ENCODE measurements at places on chromosomes 4 and X.

GRCh38 chrX:109440475-109440874, 41.4 kb downstream of the GUCY2F start:
- no peak for DNase-seq

DNA sequence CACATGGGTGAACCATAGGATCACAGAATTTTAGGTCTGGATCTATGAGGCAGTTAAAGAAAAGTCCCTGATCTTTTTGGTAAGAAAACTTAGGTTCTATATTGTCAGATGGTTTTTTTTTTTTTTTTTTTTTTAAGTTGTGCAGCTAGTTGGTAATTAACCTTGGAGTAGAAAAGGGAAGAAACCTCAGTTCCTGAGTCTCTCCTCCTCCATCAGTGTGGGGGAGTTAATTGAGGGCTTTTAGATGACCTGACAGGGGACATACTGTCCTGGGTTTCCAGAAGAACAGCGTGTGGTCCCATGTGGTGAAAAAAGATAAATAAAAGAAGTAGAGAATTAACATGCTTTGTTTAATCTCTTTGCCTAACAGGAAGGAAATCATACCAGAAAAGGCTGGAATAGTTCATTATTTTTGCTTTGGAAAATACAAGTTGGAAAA, 123.7 kb downstream of the ARHGAP10 start:
- DNase-seq, result no peak

- no peak for DNase-seq
Observed at GRCh38 chr4:38764277-38764676, 18.5 kb downstream of the TLR10 start.

- DNase-seq, result no peak
Observed at GRCh38 chr4:53693408-53693807, 102.1 kb upstream of the LNX1 start.

DNA sequence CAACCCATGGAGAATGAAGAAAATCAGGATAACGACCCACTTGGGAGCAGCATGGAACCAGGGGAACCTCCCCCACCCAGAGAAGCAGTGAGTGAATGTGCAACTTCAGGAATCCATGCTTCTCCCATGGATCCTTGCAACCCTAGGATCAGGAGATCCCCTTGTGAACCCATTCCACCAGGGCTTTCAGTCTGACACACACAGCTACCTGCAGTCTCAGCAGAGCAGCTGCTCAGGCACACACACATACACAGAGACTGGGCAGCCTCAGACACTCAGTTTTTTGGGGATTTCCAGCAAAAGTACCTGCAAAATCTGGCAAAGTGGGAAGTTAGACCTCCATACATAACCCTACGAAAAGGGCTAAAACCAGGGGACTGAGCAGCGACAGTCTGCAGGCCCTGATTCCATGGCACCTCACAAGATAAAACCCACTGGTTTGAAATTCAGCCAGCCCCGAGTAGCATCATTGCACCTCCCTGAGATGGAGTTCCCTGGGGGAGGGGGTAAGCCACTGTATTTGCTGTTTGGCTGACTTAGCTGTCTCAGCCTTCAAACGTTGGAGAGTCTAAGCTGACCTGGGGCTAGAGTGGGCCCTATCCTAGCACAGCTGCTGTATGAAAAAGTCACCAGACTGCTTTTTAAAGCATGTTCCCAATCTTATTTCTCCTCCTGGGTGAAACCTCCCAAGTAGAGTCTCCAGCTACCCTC, 737.5 kb upstream of the NDST4 start:
- no peak for DNase-seq

GRCh38 chrX:153501530-153501929, 6.8 kb downstream of the BGN start:
- no peak for DNase-seq
